ENCODE measurements at places on chromosomes 5 and 9. TPM values are rescaled to one million over a fixed set of nuclear protein-coding genes. Genes with fewer than 3 reads are reported as not detected.

GRCh38 chr9:134872482-134873231 lies 8.0 kb upstream of the FCN2 start:
- no peaks in the 10 kb centered on the region for H3K36me3 ChIP-seq
- no peaks in the 10 kb centered on the region for H3K4me1 ChIP-seq
- H3K27ac ChIP-seq, result no peak overlapping the region
- no peak for DNase-seq
- no peak overlapping the region for H3K4me3 ChIP-seq
- H3K27me3 ChIP-seq, result no peaks in the 10 kb centered on the region

- H3K4me1 ChIP-seq, result no peaks in the 10 kb centered on the region
- no peaks in the 10 kb centered on the region for H3K27me3 ChIP-seq
- H3K4me3 ChIP-seq, result no peak overlapping the region
- no peaks in the 10 kb centered on the region for H3K36me3 ChIP-seq
Observed at GRCh38 chr5:31692561-31693221, 53.8 kb downstream of the PDZD2 start.

CSF2 gene
- 110 TPM for total RNA-seq

THG1L gene
- 9.3 TPM for total RNA-seq
